ENCODE measurements at places on chromosomes 6 and 20.

- no peak for DNase-seq
Measured at GRCh38 chr6:15921243-15921642, 207.6 kb upstream of the MYLIP start.

GRCh38 chr6:44253307-44254101 lies 3.8 kb downstream of the SLC35B2 start:
- no peak for DNase-seq

DNA sequence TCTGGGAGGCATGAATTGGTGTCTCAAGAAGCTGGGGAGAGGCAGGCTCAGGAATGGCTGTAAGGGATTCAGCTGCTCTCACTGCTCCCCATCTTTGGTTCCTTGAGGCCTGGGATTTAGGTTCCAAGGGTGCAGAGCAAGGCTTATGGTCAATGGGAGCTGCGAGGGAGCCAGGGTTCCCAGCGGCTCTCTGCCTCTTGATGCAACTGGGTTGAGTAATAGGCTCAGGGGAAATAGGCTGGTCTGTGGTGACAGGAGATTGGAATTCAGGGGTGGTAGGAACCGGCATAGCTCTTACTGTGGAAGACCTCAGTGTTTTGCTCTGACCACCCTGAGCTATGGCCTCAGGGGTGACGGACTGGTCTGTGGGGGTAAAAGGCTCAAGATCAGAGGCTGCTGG lies 13.0 kb upstream of the NRM start:
- DNase-seq = no peak

DNA sequence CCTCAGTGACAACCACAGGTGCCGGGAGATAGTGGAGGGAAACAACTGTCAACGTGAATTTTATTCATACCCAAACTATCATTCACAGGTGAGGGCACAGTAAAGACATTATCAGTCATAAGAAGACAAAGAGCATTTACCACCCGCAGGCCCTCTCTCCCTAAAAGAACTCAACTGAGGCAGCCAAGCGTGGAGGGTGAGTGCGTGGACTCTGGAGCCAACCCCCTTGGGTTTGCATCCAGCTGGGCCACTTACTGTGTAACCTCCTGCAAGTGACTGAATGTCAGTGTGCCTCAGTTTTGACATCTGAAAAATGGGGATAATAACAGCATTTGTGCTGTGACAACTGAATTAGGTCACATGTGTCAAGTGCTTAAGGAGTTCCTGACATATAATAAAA lies 70.6 kb upstream of the KCNK16 start:
- no peak for DNase-seq

DNA sequence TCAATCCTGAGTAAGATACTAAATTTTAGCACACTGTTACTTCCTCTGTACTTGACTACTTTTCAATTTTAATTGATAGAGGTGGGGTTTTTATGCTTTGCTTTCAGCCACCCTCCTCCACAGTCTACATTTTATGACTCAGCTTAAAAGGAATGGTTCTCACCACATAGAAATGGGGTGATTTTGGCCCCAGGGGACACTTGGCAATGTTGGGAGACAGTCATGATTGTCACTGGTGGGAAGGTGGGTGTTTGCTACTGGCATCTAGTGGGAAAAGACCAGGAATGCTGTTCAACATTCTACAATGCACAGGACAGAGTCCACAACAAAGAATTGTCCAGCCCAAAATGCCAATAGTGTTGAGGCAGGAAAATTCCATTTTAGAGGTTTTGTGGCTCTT lies 71.3 kb downstream of the PCSK2 start:
- DNase-seq = no peak

DNA sequence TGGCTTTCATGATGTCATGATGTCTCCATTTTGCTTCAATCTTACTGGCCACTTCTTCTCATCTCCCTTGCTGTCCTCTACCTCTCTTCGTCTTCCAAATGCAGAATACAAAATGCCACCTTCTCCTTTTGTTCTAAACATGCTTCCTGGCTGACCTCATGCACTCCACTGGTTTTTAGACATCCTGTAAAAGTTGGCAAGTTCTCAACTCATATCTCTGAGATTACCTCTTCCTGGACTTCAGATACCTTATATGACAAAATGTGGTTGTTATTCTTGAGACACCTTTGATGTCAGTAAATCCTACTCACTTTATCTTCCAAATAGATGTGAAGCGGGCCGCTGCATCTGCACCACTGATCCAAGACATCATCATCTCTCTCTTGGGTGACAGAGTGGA lies 212.7 kb upstream of the FOXA2 start:
- no peak for DNase-seq

GRCh38 chr20:20621195-20621594 lies 91.2 kb downstream of the RALGAPA2 start:
- no peak for DNase-seq

GRCh38 chr6:112007254-112007653 lies 46.6 kb upstream of the CCN6 start:
- no peak for DNase-seq

GRCh38 chr6:69555088-69555638 lies 241.6 kb downstream of the LMBRD1 start:
- no peak for DNase-seq

Data from astrocyte of the spinal cord (primary cell).